ENCODE measurements at places on chromosomes 12 and 14.
A peak's percentile ranks its signal among the peaks of the same experiment; 100 is the strongest.

- DNase-seq = no peak
Observed at GRCh38 chr14:28608851-28609828, 157.4 kb upstream of the FOXG1 start.

DNA sequence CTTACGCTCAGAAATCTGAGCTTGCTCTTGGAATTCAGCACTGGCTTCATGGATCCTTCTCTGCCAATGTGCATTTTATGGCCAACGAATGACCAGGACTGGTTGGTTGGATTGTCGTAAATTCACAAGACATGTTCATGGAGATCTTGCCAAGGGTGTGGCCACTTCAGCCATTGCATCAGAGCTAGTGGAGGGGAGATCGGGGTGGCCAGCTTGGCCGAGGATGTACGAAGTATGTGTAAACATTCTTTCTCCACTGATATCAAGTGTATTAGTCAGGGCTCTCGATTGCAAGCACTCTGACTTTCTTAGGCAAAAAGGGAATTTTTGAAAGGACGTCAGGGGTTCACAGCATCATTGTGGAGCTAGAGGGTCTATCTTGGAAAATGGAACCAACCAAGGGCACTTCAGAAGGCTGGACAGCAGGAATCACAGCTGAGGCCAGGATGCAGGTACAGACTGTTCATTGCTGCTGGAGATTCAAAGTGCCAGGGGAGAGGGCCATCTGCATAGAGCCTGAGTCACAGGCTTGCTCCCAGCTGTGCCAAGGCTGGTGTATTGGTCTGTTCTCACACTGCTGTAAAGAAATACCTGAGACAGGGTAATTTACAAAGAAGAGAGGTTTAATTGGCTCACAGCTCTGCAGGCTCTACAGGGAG lies 32.9 kb upstream of the ADGRD1 start:
- no peak for DNase-seq

DNA sequence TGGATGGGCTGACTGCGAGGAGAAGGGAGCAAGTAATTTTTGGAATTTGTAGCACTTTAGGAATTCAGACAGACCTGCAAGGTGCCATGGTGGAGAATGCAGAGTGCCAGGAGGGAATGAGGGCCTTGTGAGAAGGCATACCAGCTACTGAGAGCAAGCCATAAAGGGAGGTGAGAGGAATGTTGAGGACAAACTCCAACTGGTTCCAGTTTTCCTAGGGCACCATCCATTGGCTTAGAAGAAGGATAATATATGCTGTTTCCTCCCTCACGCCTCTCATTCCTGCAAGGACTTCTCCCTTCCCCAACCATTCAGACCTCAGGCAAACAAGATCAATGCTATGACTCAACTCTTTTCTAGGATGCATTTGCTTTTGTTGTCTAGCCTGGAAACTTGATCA lies 11.2 kb upstream of the DAAM1 start:
- DNase-seq = no peak

DNA sequence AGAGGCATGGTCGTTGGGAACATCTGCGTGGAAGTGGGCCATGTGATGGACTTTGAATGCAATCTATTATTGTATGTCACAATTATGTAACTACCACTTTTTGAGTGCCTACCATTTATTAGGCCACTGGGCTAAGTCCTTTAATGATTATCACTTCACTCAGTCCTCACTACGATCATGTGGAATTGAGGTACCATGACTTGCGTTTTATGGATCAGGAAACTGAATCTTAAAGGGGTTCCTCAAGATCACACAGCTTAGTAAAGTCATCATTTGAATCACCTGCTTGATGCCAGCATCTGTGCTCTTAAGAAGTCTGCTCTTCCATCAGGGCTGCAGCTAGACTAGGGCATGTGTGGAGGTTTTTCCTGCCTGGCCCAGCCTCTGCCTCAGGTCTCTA lies 136.7 kb downstream of the DAD1 start:
- no peak for DNase-seq

GRCh38 chr12:100699209-100699608 lies 95.4 kb upstream of the ANO4 start:
- DNase-seq = no peak

- DNase-seq = no peak
Observed at GRCh38 chr14:30551460-30551859, 7.5 kb upstream of the G2E3 start.

- no peak for DNase-seq
Observed at GRCh38 chr14:59195912-59196311, 7.4 kb downstream of the DAAM1 start.

DNA sequence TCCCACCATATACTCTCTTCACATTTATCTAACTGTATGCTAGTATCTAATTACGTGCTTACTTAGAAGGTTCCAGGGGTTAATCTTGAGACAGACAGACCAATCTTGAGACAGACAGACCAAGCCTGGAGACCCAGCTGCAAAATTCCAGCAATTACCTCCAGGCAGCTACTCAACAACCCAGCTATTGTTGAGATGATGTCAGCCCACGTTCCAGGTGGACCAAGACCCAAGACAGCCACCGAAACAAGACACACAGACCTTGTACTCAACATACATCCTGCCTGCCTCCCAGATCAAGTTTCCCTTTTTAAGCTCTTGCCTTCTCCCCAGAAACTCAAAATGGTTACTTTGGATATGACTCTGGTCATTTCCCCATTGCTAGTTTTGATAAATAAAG lies 64.9 kb upstream of the VASH1 start:
- DNase-seq = no peak

DNA sequence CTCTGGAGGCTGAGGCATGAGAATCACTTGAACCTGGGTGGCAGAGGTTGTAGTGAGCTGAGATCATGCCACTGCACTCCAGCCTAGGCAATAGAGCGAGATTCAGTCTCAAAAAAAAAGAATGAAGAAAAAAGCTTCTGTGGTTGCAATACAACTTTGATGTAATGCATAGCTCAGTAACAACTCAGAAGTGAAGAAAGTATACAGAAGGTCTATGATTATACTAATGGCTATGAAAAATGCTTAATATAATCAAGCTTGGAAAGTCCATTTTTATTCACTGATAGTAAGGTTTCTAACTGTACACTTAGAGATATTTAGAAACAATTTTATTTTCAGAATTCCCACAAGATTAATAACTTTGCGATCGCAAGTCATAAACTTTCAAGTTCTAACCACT lies 88.2 kb upstream of the FRMD6 start:
- DNase-seq = no peak

GRCh38 chr14:54667764-54668163 lies 100.8 kb downstream of the SAMD4A start:
- no peak for DNase-seq

GRCh38 chr12:101713059-101713682 lies 15.7 kb downstream of the CHPT1 start:
- no peak for DNase-seq

DNA sequence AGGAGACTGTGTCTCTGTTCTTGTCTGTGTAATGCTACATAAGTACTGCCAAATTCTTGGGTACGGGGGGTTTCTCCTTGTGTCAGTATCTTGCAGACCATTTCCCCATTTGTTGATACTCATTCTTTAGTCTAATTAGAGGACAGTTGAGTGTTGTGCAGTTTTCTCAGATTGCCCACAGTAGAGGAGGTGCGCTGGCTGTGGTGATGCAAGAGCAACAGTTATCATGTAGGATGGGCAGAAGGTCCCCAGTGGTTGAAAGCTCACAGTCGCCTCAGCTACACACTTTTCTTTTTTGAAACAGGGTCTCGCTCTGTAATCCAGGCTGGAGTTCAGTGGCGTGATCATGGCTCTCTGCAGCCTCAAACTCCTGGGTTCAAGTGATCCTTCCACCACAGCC lies 37.8 kb upstream of the ATP2A2 start:
- DNase-seq = no peak

DNA sequence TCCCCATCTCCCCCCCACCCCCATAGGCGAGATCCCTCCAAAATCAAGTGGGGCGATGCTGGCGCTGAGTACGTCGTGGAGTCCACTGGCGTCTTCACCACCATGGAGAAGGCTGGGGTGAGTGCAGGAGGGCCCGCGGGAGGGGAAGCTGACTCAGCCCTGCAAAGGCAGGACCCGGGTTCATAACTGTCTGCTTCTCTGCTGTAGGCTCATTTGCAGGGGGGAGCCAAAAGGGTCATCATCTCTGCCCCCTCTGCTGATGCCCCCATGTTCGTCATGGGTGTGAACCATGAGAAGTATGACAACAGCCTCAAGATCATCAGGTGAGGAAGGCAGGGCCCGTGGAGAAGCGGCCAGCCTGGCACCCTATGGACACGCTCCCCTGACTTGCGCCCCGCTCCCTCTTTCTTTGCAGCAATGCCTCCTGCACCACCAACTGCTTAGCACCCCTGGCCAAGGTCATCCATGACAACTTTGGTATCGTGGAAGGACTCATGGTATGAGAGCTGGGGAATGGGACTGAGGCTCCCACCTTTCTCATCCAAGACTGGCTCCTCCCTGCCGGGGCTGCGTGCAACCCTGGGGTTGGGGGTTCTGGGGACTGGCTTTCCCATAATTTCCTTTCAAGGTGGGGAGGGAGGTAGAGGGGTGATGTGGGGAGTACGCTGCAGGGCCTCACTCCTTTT lies 2.7 kb downstream of the GAPDH start:
- DNase-seq = no peak

DNA sequence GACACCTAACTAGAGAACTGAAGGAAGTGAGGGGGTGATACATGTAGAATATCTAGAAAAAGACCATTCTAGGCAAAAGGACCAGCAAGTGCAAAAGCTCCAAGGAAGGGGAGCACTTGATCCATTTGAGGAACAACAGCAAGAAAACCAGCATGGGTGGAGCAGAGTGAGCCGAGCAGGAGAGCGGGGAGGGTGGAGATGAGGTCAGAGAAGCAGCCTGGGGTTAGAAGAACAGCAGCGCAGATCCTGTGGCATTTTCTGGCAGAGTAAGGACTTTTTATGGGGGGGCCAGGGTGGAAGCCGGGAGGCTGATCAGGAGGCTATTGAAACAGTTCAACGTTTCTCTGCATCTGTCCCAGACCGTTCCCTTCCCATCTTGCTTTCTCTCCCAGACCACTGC lies 24.5 kb upstream of the TMCC3 start:
- no peak for DNase-seq

- DNase-seq = no peak
Observed at GRCh38 chr12:130076752-130077151, 85.5 kb upstream of the FZD10 start.

- DNase-seq = no peak
Observed at GRCh38 chr12:5912437-5913334, 32.4 kb downstream of the ANO2 start.

DNA sequence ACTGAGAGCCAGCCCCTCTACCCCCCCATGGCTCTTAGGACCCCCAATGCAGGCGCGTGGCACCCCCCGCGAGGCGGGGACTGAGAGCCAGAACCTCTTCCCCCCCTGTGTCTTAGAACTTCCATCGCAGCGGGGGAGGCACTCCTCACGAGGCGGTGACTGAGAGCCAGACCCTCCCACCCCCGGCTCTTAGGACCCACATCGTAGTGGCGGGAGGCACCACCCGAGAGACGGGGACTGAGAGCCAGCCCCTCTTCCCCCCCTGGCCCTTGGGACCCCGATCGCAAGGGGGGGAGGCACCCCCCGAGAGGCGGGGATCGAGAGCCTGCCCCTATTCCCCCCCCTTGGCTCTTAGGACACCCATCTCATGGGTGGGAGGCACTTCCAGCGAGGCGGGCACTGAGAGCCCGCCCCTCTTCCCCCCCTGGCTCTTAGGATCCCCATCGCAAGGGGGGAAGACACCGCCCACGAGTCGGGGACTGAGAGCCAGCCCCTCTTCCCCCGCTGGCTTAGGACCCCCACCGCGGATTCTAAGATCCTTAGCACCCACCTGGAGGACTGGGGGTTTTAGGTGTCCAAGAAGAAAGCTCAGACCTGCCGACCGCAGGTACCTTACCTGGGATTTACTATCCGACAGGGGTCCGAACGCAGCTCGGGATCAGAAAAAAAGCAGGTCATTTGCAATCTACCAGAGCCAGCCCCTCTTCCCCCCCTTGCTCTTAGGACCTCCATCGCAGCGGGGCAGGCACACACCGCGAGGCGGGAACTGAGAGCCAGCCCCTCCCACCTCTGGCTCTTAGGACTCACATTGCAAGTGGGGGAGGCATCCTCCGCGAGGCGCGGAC lies 44.9 kb downstream of the DDX11 start:
- peak; percentile 41 for DNase-seq

DNA sequence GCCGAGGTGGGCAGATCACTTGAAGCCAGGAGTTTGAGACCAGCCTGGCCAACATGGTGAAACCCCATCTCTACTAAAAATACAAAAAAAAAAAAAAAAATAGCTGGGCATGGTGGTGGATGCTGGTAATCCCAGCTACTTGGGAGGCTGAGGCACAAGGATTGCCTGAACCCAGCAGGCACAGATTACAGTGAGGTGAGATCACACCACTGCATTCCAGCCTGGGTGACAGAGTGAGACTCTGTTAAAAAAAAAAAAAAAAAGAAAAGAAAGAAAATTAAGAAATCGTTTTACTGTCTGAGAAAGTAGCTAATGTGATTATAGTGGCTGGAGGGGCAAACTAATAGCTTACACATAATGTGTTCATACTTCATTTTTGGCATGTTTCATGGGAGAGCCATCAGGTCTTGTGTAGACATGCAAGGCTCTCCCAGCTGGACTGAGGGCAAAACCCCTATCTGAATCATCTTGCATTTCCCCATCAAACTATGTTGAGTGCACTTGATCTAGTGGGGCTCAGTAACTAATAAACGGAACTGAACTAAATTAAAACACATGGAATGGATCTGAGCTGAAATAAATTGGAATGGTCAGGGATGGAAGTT lies 16.2 kb downstream of the KIF21A start:
- no peak for DNase-seq

DNA sequence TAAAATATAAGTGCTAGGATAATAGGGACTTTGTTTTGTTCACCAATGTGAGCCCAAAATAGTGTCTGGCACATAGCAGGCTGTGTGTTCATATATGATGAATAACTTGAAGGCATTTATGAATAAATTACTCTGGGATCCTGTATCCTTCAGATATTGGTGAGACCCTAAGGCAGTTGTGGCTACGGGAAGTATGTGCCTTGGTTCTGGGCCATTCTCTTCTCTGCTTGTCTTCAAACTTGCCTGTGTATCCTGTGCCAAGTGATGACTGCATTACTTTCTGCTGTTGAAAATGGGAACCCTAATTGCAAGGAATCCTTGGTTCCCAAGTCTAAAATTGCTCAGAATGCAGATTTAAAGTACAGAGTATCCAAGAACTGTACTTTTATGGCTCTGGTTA lies 67.6 kb upstream of the KTN1 start:
- DNase-seq = no peak

All from activated naive CD4-positive, alpha-beta T cell (primary cell).